ENCODE measurements at places on chromosomes 2 and 18.

DNA sequence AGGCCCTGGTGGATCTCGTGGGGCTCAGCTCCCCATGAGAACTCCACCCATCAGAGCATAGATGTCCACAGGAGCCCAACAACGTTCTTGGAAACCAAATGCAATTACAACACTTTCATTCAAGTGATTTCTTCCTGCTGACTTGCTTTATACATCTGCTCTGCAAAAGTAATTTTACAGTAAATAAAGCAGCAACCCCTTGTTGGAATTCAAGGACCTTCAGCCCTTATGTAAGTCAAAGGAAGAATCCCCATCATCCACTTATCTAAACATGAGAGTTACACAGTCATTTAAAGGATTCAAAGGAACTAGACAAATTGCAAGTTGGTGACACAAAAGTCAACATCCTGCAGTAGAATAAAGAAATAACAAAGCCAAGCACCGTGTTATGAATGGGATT, 17.1 kb upstream of the ANTXR1 start:
- DNase-seq, result no peak

GRCh38 chr18:48138210-48138609, 207.8 kb upstream of the SMAD2 start:
- DNase-seq, result peak; percentile 41

DNA sequence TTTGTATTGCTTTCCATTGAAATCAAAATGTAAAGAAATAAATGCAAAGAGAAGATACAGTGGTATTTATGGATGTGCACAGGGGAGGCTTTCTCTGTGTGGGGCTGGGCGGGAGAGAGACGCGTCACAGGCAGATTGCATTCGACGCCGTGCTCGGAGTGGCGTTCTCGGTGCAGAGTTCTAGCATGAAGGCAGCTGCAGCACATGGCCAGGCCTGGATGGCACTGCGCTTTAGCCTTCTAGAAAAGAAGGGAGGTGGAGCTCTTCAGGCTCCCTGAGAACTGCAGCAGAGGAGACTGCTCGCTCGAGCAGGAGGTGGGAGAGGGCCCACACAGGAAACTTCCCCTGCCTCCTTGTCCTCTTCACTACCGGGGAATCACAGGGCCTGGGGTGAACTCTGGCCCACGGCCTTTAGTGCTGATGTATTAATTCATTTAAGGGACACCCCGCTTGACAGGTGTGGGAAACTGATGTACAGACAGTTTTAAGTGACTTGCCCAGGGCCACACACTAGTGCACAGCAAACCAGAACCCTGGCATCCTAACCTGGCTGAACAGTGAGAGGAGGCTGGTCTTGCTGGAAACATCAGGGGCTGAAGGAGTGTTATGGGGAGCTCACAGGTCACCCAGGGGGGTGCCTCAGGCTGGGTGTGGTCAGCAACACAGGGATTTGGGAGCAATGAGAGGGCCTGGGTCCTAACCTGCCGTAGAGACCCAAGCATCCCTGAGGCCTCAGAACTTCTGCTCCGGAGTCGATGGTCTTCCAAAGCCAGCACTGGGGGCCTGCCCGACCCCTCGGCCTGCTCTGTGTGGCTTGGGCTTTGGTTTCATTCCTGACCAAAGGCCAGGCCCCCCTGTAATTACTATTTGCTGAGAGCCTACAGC, 199.9 kb downstream of the HDAC4 start:
- no peak for DNase-seq

- DNase-seq, result no peak
Measured at GRCh38 chr2:100840519-100840918, 20.6 kb downstream of the NPAS2 start.

DNA sequence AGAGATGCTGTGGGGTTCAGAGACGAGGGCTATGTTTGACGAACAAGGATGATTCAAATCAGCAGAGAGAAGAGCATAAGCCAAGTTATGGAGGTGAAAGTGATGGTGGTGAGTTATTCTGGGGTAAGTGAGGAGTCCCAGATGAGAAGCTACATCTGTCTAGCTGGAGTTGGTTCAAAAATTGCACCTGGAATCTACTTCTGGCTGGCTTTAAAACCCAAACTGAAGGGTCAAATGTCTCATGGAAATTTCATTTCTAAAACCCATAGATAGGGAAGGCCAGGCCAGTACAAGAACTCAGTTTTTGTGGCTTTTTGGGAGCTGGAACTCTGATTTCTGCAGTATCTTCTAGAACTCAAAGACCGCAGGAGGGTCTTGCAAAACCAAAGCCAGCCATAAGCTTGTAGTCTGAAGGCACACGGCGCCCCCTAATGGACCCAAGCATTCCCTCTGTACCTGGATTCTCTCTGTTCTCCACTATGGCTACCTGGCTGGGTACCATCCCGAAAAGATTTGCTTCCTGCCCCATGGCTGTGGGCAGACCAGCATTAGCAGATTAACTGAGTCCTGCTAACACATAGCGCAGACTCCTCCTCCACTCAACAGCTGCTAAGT, 229.1 kb upstream of the SLC14A2 start:
- DNase-seq, result peak; percentile 81

DNA sequence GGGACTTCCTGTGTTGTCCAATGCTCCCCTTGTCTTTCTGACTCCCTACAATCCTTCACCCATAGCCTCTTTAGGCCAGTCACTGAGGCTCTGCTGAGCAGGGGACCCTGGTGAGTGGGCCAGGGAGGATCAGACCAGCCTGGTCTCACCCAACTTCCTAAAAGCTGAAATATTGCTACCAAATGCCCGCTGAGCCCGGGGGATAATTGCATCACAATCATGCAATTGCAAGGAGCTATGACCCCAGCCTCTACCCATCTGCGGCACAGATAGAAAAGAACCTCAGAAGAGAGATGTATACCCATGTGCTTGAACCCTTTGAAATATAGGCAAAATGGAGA, 3.7 kb upstream of the SP100 start:
- no peak for DNase-seq

- DNase-seq, result peak; percentile 54
Measured at GRCh38 chr2:170222298-170222697, 44.4 kb downstream of the MYO3B start.

DNA sequence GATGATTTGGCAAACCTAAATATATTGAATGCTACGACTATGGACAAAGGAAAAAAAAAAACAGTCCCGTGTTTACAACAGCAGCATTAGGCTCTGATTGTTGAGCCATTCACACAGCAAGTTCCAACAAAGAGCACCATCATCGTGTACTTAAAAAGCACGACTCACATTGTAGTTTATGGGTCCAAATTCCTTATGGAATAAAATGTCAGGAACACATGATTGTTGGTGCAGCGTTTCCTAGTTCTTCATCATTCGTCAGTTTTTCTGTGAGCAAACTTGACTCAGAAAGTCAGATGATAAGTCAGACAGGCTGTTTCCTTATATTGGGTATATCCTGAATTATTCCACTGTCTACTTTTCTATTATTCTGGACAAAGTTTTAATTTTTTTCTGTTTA, 10.0 kb upstream of the KIDINS220 start:
- no peak for DNase-seq

- no peak for DNase-seq
Measured at GRCh38 chr18:48943333-48943732, 7.4 kb downstream of the SMAD7 start.

- DNase-seq, result peak; percentile 50
Measured at GRCh38 chr2:117858892-117859531, 44.5 kb downstream of the DDX18 start.

- no peak for DNase-seq
Measured at GRCh38 chr2:19350678-19351401, 7.6 kb downstream of the OSR1 start.

DNA sequence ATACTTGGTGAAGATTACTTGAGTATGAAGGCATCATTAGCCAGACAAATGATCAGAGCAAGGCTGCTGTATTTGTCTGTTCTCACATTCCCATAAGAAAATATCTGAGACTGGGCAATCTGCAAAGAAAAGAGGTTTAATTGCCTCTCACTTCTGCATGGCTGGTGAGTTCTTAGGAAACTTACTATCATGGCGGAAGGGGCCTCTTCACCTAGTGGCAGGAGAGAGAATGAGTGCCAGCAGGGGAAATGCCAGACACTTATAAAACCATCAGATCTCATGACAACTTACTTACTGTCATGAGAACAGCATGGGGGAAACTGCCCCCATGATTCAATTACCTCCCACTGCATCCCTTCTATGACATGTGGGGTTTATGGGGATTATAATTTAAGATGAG, 452.3 kb downstream of the GALR1 start:
- DNase-seq, result no peak

- no peak for DNase-seq
Measured at GRCh38 chr2:66580166-66581049, 145.5 kb downstream of the MEIS1 start.

DNA sequence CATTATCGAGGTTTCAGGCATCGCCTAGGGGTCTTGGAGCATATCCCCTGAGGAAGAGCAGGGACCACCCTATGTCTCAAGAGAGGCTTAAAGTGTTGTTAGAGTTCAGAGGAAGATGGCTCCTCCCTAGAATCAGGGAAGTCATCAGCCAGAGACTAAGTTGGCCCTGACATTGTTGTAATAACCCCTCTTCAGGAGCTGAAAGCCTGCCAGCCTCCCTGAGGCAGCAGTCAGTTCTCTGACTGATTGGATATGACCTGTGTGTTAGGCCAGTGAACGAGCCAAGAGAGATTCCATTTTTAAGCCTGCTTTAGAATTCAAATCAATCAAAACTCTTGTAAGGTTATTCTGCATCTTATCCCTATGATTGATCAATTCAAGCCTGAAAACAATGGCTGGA, 34.9 kb downstream of the ARHGAP28 start:
- no peak for DNase-seq

GRCh38 chr2:178309541-178309940, 115.2 kb downstream of the OSBPL6 start:
- no peak for DNase-seq

GRCh38 chr2:188269004-188269403, 22.7 kb upstream of the GULP1 start:
- peak; percentile 67 for DNase-seq

DNA sequence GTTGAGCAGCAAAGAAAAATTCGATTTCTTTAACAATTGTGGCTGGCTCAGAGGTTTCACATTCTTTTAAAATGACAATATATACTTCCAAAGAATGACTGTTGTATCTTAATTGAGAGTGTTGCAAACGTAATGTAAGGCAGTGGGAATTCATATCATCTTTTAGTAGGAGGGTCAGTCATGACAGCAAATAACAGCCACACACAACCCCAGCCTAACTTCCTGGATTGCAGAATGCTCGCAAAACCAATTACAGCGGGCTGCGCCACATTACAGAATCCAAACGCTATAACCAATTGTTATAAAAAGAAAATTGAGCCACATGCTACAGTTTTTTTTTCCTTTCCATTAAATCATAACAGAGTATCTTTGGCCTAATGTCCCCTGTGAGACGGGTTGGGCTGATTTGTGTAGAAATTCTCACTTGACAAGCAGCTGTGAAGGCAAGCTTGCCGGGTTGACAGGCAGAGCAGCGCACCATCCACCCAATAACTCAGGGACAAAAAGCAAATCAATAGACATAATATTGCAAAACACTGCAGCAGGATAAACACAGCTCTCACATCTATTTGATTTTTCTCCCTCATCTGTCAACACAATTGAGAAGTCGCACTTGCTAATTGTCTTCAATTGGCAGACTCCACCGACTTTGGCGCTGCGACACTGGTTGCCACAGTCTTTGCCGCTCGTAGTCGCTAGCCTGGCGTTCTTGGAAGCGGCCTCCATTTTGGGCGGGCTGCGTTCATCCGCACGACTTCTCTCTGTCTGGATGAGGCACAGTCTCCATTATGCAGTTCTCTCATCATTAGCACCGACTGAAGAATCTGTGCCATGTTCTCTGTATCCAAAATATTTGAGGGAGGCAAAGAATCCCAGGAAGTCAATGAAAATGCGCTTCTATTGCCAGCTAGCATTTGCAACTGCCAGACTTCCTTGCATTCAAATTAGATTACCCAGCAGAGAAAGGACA, 95.0 kb upstream of the CCDC68 start:
- no peak for DNase-seq

DNA sequence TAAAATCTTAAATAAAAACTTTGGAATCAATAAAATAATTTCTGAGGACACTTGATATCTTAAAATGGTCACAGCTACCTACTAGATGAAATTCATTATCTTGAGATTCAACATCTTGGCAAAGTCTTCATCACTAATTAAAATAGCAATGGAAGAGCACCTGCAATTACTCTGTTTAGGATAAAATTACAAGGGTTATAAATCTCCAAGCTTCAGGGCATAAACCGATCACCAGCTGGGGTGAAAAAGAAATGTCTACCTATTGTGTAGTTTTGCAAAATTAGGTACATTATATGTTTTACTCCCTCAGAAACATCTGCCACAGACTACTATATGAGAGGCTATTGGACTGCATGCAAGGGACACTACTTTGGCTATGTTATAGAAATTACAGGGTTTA, 327.1 kb downstream of the CCDC178 start:
- no peak for DNase-seq

- peak; percentile 44 for DNase-seq
Measured at GRCh38 chr2:167342769-167343168, 454.5 kb downstream of the XIRP2 start.

- no peak for DNase-seq
Measured at GRCh38 chr2:175049661-175050060, 44.5 kb upstream of the CHN1 start.

Data from neural progenitor cell (in vitro differentiated cells).